ENCODE measurements at places on chromosomes 7 and 10. TPM values are rescaled to one million over a fixed set of nuclear protein-coding genes. Genes with fewer than 3 reads are reported as not detected.

The NME8 gene
- total RNA-seq = 0.44 TPM

DNA sequence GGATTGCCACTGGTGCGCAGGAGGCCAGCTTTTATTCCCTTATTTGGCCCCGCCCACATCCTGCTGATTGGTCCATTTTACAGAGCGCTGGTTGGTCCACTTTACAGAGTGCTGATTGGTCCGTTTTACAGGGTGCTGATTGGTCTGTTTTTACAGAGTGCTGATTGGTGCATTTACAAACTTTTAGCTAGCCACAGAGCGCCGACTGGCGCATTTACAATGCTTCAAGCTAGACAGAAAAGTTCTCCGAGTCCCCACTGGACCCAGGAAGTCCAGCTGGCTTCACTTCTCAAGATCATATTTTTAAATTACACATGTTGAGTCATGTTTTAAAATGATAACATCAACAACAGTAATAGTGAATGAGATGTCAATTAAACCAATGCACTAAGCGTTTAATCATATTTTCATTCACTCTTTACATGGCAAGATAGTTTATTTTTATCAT, 128.3 kb downstream of the CUBN start:
- H3K4me1 ChIP-seq = no peaks in the 10 kb centered on the region
- peak overlapping the region; percentile 66 for H3K27ac ChIP-seq
- no peaks in the 10 kb centered on the region for H3K27me3 ChIP-seq

The OR13A1 gene
- total RNA-seq = not detected

DNA sequence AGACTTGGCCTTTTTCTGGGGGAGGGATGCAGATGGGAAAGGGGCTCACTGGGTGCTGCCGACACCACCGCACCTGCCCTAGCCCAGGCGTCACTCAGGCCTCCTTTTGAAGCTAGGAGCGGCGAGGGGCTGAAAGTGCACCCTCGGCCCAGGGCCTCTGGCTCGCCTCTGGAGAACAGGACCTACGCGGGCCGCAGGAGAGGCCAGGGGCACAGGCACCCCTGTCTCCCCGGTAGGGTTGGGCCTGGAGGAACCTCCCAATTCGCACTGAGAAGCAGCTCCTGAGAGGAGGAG, 46.5 kb upstream of the PRKAR1B start:
- H3K4me3 ChIP-seq = no peak overlapping the region
- DNase-seq = peak; percentile 63
- no peaks in the 10 kb centered on the region for H3K27me3 ChIP-seq

The A1CF gene
- 3.7 TPM for total RNA-seq

- no peak for DNase-seq
- no peaks in the 10 kb centered on the region for H3K27me3 ChIP-seq
- no peaks in the 10 kb centered on the region for H3K36me3 ChIP-seq
- H3K4me1 ChIP-seq = no peaks in the 10 kb centered on the region
- no peak overlapping the region for H3K27ac ChIP-seq
These were observed 16.5 kb downstream of the DENND10 start for GRCh38 chr10:119120413-119120867.

GRCh38 chr10:132307823-132308586, at the start of gene STK32C:
STK32C (minus strand) TSS chr10:132307950; CDS start chr10:132307833, 117 bp downstream.
- no peaks in the 10 kb centered on the region for H3K36me3 ChIP-seq
- DNase-seq = peak; percentile 99
- no peaks in the 10 kb centered on the region for H3K4me1 ChIP-seq
- H3K4me3 ChIP-seq = peak within 1 kb of the TSS; percentile 63

- H3K27me3 ChIP-seq = no peaks in the 10 kb centered on the region
- no peak for DNase-seq
- H3K4me1 ChIP-seq = no peaks in the 10 kb centered on the region
- H3K36me3 ChIP-seq = no peaks in the 10 kb centered on the region
- H3K27ac ChIP-seq = no peak overlapping the region
These were observed 149.4 kb downstream of the RNLS start for GRCh38 chr10:88433565-88434186.

DNA sequence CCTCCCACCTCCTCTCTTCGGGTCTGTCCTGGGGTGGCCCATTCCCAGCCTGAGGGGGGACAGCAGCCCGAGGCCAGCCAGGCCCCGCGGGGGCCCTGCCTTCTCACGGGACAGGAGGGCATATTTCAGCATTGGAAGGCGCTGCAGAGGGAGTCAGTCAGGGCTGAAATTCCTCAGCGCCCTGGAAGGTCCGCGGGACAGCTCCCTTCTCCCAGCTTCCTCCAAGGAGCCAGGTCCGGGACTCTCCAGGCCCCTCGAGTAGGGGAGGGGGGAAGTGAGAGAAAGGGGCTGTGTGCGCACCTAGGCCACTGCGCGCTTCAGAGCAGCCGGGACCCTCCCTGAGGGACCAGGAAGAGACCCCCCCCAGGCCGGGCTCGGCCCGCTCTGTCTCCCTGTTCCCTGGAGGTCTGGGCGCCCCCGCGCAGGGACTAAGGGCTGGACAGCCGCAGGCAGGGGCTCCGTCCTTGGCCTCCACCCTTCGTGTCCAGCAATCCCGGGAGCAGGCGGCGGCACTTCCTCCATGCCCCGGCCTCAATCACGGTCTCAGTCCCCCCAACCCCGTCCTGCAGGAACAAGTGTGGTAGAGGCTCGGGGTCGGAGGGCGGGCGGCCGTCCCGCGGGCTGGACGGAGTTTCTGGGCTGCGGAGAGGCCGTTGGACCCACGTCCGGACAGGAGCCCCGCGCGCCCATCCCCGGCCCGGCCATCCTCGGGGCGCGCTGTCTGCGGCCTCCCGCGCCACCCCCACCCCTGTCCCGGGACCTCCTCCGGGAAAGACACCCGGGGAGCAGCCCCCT, 6.0 kb upstream of the ELFN1 start:
- peak; percentile 42 for DNase-seq
- no peak overlapping the region for H3K4me3 ChIP-seq
- H3K36me3 ChIP-seq = no peaks in the 10 kb centered on the region

GRCh38 chr7:155190688-155191087, 107.0 kb upstream of the INSIG1 start:
- no peaks in the 10 kb centered on the region for H3K36me3 ChIP-seq
- no peak overlapping the region for H3K27ac ChIP-seq
- H3K4me3 ChIP-seq = no peak overlapping the region
- peak; percentile 52 for DNase-seq
- no peaks in the 10 kb centered on the region for H3K27me3 ChIP-seq

Measured in kidney (tissue), 22 donors.